MM.1S (cell line): ENCODE measurements at places on chromosomes 12 and 14.

DNA sequence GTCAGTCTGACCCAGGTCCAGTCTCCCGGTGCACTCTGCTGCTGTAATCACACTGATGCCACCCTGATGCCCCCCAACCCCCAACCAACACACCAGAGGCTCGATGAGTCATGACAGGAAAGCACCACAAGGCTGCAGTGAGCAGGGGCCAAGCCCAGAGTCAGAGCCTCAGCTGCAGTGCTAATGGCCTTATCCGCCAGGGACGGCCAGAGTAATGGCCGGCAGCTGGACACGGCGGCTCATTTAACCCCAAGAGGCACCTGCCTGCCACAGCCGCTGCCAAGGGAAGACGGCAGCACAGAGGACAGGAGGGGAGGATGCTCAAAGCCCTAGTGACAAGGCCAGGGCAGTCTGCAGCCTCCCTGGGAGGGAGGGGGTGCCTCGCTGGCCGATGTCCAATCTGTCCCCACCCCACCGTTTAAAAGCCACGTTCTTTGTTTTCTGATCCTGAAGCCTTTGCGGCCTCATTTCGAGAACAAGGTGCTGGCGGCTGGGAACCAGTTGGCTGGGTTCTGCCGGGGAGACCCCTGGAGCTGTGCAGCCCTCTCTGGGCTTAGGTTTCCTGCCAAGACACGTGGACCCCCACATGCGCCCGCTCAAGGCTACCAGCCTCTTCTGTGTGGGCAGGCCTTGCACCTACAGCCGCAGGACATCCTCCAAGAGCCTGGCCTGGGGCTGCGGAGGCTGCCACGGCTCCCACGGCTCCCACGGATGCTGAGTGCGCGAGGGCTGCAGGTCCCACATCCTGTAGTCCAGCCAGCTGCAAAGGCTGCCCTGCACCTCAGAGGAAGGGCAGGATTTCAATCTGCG is 13.1 kb downstream of the CCDC85C start:
- no peak for DNase-seq
- no peak overlapping the region for H3K4me3 ChIP-seq
- no peak overlapping the region for H3K27ac ChIP-seq
- no peaks in the 10 kb centered on the region for H3K36me3 ChIP-seq
- H3K27me3 ChIP-seq: no peaks in the 10 kb centered on the region

DNA sequence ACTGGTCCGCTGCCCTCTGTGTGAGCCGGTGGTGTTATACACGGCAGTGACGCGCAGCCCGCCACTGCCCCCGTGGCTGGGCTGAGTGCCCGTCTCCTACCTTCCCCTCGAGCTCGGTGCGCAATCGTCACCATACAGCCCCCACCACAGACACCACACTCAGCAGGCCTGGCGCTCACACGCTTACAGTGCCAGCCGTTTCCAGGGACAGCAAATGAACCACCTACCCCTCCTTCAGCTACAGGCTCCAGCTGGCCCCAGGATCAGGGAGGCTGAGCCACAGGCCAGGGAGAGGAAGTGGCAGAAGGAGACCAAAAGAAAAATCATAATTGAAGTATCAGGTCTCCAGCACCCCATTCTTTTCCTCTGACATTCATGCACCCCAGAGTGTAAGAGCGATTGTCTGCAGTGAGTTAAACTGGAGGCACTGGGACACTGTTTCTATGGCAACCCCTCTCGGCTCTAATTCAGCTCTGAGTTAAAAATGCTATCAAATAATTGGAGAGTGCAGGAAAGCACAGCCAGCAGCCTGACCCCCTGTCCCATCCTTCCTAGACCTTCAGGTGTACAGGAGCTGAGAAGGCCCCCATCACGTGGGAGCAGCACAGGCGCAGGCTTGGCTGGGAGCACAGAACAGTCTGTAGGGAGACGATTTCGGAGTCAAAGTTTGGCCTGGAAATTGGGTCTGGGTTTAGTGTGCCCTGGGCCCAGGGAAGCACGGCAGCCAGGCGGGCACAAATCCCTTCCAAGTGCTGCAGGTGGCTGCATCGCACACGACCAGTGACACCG is 18.0 kb downstream of the LRTM2 start:
- H3K4me1 ChIP-seq: no peaks in the 10 kb centered on the region
- H3K27ac ChIP-seq: no peak overlapping the region
- DNase-seq: no peak
- no peak overlapping the region for H3K4me3 ChIP-seq
- peaks cover 94% of the 10 kb centered on the region for H3K27me3 ChIP-seq

DNA sequence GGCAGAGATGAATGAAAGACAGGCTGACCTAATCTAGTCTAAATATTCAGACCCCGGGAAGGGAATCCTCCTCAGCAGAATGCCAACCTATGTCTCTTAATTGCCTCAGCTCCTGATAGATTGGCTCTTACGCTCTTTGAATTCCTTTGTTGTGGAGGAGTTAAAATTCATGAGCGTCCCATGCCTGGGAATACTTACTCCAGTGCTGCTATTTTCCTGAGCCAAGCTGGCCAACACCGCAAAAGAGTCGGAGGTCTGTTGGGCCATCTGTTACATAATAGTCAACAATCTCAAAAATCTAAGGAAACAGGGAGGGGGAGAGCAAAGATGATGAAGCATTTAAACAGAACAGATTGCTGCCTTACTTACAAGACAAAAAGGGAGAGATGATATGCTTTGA is 182.8 kb downstream of the ASCL1 start:
- no peaks in the 10 kb centered on the region; the same call in 1 of the 2 replicates for H3K4me1 ChIP-seq
- no peak overlapping the region for H3K4me3 ChIP-seq
- no peak overlapping the region for H3K27ac ChIP-seq
- no peaks in the 10 kb centered on the region for H3K36me3 ChIP-seq

- H3K27me3 ChIP-seq: no peaks in the 10 kb centered on the region
- no peak overlapping the region for H3K4me3 ChIP-seq
- no peak overlapping the region for H3K27ac ChIP-seq
- H3K4me1 ChIP-seq: no peaks in the 10 kb centered on the region
- H3K36me3 ChIP-seq: no peaks in the 10 kb centered on the region
Observed at GRCh38 chr12:109952160-109952858, 43.9 kb downstream of the GIT2 start.

DNA sequence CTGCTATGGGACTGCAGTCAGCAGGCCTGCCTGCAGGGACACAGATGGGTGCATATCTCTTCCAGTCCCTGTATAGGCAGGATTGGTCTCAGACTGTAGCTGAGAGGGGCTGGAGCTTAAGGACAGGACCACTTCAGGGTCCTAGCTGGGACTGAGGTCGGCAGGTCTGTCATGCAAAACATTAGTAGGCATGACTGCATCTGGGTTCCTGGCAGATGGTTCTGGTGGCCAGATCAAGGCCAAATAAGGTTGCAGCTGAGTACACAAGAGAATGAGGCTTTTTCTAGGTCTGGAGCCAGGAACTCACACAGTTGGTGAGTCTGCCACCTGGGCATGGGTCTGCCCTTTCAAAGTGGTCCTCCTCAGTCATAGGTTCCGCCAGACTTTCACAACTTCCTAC is 155.8 kb downstream of the TPH2 start:
- no peak overlapping the region for H3K27ac ChIP-seq
- no peak overlapping the region for H3K4me3 ChIP-seq
- no peaks in the 10 kb centered on the region for H3K36me3 ChIP-seq
- no peak for DNase-seq
- H3K4me1 ChIP-seq: no peaks in the 10 kb centered on the region

GRCh38 chr14:39419272-39419671 is 13.0 kb downstream of the FBXO33 start:
- no peaks in the 10 kb centered on the region for H3K27me3 ChIP-seq
- no peak for DNase-seq
- no peak overlapping the region for H3K4me3 ChIP-seq

- no peak overlapping the region for H3K27ac ChIP-seq
- no peak for DNase-seq
- no peak overlapping the region for H3K4me3 ChIP-seq
Observed at GRCh38 chr14:98700748-98701147, 571.2 kb downstream of the BCL11B start.

GRCh38 chr12:130227641-130228040 is 65.4 kb downstream of the FZD10 start:
- H3K4me1 ChIP-seq: no peaks in the 10 kb centered on the region
- no peak overlapping the region for H3K4me3 ChIP-seq
- no peaks in the 10 kb centered on the region for H3K36me3 ChIP-seq
- DNase-seq: no peak

GRCh38 chr12:124917135-124917840 is 2.8 kb upstream of the UBC start:
- H3K4me1 ChIP-seq: peaks cover 24% of the 10 kb centered on the region
- H3K36me3 ChIP-seq: no peaks in the 10 kb centered on the region
- peak overlapping the region; percentile 100 for H3K27ac ChIP-seq
- no peaks in the 10 kb centered on the region for H3K27me3 ChIP-seq

GRCh38 chr14:78972440-78972839 is 802.3 kb downstream of the NRXN3 start:
- no peak overlapping the region for H3K27ac ChIP-seq
- H3K27me3 ChIP-seq: no peaks in the 10 kb centered on the region
- no peak overlapping the region for H3K4me3 ChIP-seq
- no peaks in the 10 kb centered on the region for H3K36me3 ChIP-seq
- H3K4me1 ChIP-seq: no peaks in the 10 kb centered on the region
- no peak for DNase-seq

GRCh38 chr12:75684678-75685616 is 173.5 kb upstream of the KRR1 start:
- H3K36me3 ChIP-seq: no peaks in the 10 kb centered on the region
- no peaks in the 10 kb centered on the region for H3K27me3 ChIP-seq
- H3K27ac ChIP-seq: no peak overlapping the region
- no peak for DNase-seq
- no peak overlapping the region for H3K4me3 ChIP-seq

DNA sequence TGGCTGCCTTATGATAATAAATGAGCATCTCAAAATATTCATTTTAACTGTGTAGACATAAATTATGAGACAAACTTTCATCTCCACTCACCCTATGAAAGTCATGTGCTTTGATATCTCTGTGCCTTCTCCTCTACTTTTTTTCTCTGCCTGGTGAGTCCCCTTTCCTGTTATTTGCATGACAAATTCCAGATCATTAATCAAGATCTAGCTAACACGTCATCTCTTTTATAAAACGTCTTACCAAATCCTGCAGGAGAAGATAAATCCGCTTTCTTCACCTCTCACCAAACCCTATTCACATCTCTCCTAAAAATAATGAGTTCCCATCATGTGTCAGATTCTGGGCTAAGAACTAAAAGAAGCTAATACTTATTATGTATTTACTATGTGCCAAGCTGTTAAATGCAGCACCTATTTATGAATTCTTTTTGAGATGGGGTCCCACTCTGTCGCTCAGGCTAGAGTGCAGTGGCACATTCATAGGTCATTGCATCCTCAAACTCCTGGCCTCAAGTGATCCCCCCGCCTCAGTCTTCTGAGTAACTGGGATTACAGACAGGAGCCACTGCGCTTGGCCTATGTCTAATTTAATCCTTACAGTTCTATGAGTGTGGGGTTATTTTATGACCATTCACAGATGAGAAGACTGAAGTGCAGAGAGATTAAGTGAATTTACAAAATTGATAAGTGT is 26.7 kb downstream of the SPX start:
- DNase-seq: no peak
- peaks cover 12% of the 10 kb centered on the region; the same call in 1 of the 2 replicates for H3K4me1 ChIP-seq
- H3K27me3 ChIP-seq: no peaks in the 10 kb centered on the region
- no peak overlapping the region for H3K27ac ChIP-seq
- H3K4me3 ChIP-seq: no peak overlapping the region

DNA sequence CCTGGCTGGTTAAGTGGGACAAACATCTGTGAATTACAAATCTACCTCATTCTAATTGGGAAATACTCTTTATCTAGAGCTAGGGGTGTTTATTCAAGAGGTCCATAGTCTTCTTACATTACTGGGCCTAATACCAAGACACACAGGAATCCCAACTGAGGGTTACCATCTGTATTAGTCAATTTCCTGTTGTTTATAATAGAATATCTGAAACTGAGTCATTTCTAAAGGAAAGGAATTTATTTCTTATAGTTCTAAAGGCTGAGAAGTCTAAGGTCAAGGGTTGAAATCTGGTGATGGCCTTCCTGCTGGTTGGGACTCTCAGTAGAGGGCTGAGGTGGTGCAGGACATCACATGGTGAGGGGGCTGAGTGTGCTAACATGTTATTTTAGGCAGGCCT is 36.0 kb downstream of the RTRAF start:
- H3K27ac ChIP-seq: no peak overlapping the region
- H3K4me3 ChIP-seq: no peak overlapping the region
- no peaks in the 10 kb centered on the region for H3K36me3 ChIP-seq
- no peaks in the 10 kb centered on the region for H3K27me3 ChIP-seq
- H3K4me1 ChIP-seq: no peaks in the 10 kb centered on the region

GRCh38 chr12:103865151-103865730 is 24.2 kb upstream of the NT5DC3 start:
- no peaks in the 10 kb centered on the region for H3K4me1 ChIP-seq
- DNase-seq: no peak
- H3K27ac ChIP-seq: no peak overlapping the region
- no peaks in the 10 kb centered on the region for H3K36me3 ChIP-seq
- no peaks in the 10 kb centered on the region for H3K27me3 ChIP-seq
